Skeletal muscle cell (primary cell): ENCODE measurements at places on chromosomes 12 and 14.
A peak's percentile ranks its signal among the peaks of the same experiment; 100 is the strongest.

GRCh38 chr12:2457215-2457932, 337.4 kb upstream of the FKBP4 start:
- DNase-seq, result no peak

- DNase-seq, result no peak
Measured at GRCh38 chr12:72521326-72521725, 249.2 kb downstream of the TRHDE start.

GRCh38 chr14:56423544-56423943, 156.1 kb upstream of the TMEM260 start:
- DNase-seq, result peak; percentile 79

GRCh38 chr12:57247041-57247440, 3.9 kb downstream of the STAC3 start:
- no peak for DNase-seq

GRCh38 chr14:96662116-96662970, 134.8 kb upstream of the VRK1 start:
- DNase-seq, result no peak

DNA sequence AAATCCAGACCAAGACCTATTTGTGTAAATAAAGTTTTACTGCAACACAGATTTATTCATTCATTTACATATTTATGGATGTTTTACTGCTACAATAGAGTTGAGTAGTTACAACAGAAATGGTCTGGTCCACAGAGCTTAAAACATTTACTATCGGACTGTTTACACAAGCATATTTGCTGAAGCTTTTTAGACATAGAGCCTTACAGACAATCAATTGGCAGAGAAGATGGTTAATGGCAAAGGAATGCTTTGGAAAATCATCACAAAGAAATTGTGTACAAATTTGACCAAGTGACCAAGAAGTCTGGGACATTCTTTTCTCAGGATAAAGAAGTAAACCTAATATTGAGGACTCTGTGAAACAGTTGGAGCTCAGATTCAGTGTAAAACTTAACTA, 504.3 kb downstream of the SLC16A7 start:
- DNase-seq, result peak; percentile 5

- DNase-seq, result no peak
Measured at GRCh38 chr14:105497671-105498429, 6.8 kb downstream of the TEDC1 start.

- DNase-seq, result no peak
Measured at GRCh38 chr12:6620137-6620884, 13.1 kb upstream of the CHD4 start.

DNA sequence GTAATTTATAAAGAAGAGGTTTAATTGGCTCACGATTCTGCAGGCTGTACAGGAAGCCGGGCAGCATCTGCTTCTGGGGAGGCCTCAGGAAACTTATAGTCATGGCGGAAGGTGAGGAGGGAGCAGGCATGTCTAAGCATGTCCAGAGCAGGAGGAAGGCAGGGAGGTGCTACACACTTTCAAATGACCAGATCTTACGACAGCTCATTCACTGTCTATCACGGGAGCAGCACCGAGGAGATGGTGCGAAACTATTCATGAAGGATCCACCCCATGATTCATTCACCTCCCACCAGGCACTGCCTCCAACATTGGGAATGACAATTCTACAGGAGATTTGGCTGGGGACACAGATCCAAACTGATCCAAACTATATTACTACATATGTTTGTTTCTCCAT, 10.0 kb downstream of the SFSWAP start:
- peak; percentile 4 for DNase-seq
